ENCODE measurements at places on chromosomes 5 and 9.

DNA sequence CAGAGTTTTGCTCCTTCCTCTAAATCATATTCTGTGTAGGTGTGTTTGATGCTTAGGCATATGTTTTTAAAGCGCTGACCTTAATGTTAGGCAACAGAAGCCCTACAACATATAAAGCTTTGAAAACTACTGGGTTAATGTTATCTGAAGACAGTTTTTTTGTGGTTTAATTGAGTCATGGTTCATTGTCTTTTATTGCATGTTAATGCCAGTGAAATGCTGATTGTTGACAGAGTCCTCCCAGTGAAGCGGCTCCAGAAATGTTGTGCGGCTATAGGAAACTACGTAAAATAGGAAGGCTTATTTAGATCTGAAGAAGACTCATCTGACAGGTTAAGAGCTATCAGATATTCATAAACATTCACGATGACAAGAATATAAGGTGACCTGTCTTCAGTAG is 424.6 kb downstream of the CCDC171 start:
- DNase-seq, result no peak

DNA sequence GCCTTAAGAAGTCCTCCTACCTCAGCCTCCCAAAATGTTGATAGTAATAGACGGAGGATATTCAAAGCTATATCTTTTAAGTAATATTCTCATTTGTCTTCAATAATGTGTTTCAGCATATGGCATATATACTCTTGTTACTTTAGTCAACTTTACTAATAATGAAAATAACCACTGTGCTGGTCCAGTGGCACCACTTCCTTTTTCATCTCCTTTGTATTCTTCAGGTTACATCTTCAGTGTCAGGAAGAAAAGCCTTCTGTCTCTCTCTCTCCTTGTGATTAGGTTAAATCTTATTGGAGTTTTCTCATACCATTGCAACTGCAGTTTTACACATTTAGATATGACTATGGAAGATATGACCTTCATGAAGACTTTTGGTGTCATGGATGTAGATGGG is 31.3 kb downstream of the PARP8 start:
- DNase-seq, result no peak

DNA sequence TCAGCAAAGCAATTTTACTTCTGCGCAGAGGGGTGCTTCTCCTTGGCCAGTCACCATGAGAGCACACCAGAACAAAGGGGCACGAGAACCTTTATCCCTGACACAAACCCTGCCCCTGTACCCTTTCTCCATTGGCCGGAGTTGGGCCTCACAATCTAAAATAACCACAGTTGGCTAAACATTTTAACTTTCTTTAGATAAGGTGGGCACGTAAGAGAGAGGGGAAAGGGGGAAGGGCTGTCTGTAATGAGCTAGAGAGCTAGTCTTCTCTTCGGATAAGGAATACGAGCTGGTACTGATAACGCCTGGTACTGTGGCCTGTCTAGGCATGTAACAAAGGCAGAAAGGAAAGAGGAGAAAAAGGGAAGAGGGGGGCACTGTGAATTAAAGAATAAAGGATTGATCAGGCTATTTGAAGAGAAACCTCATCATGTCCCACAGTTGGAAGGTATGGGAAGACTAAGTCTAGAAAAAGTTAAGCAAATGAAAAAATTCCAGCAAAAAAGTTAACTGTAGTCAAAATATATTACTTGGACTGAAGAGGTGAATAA is 1.8 kb upstream of the IARS1 start:
- no peak for DNase-seq

GRCh38 chr9:96719521-96719920 is 58.4 kb downstream of the ZNF510 start:
- no peak for DNase-seq

DNA sequence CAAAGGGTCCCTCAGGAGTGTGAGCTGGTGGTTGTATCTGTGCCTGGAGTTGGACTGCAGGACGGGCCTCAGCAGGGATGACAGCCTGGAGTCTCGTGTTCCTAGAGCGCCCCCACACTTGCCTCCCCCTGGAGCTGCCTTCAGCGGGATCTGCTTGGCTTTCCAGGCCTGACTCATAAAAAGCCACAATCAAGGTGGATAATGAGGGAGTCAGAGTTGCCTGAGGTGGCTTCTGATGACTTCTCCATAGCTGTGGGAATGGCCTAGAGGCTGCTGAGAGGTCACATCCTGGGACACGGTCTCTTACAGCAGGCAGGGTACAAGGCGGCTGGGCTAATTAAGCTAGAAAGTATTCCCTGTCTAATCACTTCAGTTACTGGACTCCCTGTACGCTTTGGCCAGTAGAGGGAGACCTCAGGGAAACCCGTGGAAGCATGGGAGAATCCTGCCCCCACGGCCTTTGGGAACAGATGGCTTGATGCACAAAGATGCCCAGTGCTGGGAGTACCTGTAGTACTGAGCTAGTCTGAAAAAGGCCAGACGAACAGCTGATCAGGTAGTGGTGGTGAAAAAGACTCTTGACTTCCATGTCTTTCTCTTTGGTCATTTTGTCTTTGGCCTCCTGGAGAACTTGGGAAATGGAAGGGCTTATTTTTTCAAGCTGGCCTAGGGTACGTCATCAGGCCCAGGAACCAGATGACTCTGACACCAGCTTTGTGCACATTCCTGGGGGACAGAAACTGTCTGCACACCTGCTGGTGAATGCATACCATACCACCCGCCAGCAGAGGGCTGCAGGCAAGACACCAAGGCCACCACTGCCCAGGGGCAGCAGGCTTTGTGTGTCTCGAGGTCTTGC is 16.1 kb upstream of the FRRS1L start:
- no peak for DNase-seq

DNA sequence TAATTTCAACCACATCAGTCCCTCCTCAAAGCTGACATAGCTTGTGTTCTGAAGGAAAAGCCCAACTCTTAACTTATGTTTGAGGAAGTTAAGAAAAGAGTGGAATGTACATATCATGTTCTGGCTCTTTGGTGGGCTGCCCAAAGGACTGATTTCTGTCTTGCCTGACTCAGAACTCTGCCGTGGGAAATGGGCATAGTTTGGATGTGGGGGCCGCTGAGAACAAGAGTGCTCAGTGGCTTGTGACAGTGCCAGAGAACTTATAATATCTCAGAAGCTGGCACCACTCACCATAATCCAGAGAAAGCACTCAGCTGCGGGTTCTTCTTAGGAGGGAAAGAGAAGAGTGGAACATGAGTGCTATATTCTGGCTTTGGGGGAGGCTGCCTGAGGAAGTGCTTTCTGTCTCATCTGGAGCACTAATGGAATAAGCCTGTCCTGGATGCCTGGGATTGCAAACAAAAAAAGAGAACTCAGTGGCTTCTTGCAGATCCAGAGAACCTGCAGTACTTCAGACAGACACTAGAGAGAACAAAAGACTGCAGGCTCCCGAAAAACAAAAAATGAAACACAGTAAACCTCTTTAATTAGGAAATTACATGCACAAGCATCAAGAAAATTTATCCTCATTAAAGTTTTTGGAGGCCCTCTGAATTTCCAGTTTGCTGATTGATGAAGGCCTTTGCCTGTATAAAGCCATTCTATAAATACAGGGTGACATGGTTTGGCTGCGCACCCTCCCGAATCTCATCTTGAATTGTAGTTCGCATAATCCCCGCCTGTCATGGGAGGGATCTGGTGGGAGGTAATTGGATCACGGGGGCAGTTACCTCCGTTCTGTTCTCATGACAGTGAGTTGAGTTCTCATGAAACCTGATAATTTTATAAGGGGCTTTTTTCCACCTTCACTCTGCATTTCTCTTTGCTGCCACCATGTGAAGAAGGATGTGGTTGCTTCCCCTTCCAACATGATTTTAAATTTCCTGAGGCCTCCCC is 207.0 kb downstream of the DMAC1 start:
- no peak for DNase-seq

GRCh38 chr9:93667006-93667405 is 90.6 kb downstream of the PHF2 start:
- no peak for DNase-seq

GRCh38 chr9:126498331-126498730 is 115.4 kb upstream of the LMX1B start:
- DNase-seq, result no peak

- no peak for DNase-seq
Observed at GRCh38 chr9:93809204-93809940, 145.8 kb downstream of the BARX1 start.

DNA sequence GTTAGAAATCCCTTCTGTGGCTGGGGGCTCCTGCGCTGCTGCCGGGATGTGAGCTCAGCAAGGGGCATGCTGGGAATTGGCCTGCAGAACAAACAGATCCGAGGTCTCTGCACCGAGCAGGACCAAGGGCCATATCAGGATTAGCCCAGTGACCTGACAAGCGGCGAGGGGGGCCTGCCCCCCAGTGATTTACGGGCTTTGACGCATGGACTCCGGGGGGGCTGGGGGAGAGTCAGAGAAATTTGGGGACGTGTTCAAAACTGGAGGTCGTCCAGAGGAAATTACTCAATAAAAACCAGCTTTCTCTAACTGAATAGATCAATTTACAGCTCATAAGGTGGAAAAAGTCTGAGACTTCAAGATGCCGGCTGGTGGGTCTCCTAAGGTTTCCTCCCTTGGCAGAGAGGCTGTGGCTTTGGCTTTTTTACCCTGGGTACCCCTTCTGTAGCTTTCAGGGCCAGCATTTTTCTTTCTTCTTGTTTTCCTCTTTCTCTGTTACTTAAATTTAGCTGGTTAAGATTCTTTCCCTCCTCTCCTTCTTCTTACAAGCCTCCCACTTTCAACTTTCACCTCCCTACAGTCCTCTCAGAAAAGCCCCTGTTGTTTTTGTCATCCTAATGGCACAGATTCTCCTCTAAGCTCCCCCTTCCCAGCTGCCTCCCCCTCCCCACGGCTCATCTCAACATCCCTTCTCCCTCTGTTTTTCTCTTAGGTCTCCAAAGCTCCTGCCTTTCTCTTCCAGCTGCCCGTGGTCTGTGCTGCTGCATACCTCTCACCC is 551.0 kb downstream of the CCDC171 start:
- DNase-seq, result no peak

DNA sequence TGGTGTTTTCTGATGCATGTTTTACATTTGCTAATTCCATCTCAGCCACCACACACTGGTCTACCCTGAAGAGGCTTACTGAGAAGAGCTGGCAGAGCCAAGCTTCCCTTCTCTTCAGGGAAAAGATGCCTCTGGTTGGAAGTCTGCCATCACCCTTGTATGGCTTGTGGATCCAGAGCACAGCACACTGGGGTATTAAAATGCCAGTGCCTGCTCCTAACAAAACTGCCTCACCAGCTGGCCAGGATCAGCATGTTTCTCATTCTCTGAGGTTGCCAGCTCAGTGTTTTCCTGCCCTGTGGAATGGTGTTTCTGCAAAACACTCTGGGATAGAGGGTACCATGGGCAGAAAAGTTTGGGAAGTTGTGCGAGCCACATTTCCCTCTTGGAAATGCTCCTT is 31.6 kb upstream of the ZNF618 start:
- DNase-seq, result no peak

DNA sequence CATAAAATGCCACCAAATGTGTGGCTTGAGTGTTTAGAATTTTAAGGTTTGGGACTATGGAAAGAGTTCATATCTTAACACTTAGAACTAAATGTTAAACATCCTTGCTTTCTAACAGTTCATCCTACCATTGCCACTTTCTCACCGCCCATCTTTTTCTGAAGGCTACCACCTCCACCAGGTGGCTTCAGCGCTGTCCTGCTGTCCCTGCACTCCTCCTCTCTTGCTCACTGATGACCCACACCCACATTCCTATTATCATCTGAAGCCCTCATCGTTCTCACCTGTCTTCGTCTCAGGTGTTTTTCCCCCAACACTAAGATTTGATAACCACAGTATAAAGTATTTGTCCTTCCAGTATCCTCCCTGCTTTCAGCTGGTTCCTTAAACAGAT is 7.4 kb downstream of the MEGF10 start:
- DNase-seq, result no peak

GRCh38 chr9:127336086-127336485 is 60.9 kb upstream of the SLC2A8 start:
- no peak for DNase-seq

DNA sequence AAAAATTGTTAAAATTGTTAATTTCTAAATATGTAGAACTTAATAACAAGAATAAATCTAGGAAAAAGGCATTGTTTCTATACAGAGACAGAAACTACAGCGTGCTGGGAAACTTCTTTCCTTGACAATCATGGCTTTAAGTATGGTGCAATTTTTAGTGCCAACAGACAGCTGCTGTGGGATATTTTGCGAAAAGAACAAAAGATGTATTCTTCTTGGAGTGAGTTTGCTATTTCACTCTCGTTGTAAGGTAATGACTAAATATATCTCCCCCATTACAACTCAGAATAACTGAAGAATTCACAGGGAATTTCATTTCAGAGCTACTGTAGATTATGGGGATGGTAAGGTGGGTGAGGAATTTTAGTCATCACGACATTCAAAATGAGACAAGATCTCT is 2055.0 kb upstream of the ACO1 start:
- no peak for DNase-seq

- no peak for DNase-seq
Observed at GRCh38 chr9:93940951-93941350, 14.2 kb downstream of the BARX1 start.

- no peak for DNase-seq
Observed at GRCh38 chr9:126160854-126161329, 165.7 kb upstream of the MVB12B start.

GRCh38 chr5:171342362-171343111 is 33.5 kb downstream of the TLX3 start:
- no peak for DNase-seq
